Stimulated activated CD4-positive, alpha-beta T cell treated with anti-CD3 and anti-CD28 coated beads, Interleukin-1b, Interleukin-23, amount 100 ng/mL, for 1 hour (primary cell): ENCODE measurements at places on chromosomes 5 and 9.

- no peak for DNase-seq
These were observed 269.4 kb upstream of the KLF9 start for GRCh38 chr9:70683841-70684240.

DNA sequence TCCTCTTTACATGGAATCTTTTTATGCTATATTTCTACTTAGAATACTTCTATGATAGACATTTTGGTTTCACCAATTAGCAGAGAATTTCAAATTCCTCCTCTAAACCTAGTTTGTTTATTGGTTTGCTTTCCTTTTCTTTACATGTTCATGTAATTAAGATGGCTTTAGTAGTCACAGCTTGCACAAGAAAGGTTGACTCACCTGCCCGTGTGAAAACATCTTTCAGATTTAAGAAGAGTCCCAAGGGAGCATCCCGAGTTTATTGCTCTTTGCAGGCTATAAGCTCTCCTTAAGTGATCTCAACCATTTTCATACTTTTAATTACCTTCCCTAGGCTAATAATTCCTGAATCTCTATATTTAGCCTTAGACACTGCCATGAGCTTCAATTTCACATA lies 28.9 kb downstream of the TYRP1 start:
- DNase-seq = no peak

DNA sequence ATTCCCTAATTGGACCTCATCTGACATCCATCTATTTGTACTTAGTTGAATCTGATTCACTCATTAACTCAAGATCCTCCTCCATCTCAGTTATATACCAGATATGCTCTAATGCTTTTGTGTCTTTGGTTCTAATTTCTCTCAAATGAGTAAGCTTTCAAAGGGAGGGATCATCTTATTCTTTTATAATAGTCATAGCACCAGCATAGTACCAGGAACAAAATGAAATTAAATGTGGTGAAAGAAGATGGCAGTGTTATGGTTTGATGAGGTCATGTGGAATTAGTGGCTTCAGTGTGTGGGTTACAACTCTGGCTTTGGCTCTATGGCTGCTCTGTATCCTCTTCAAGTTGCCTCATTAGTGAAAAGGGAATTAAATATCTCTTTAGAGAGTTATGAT lies 32.5 kb upstream of the ZNF366 start:
- no peak for DNase-seq

GRCh38 chr9:91122755-91123154 lies 239.0 kb downstream of the AUH start:
- no peak for DNase-seq

GRCh38 chr5:36079200-36079781 lies 12.6 kb upstream of the UGT3A2 start:
- DNase-seq = no peak

- DNase-seq = no peak
These were observed 34.2 kb downstream of the CDK7 start for GRCh38 chr5:69268899-69269298.
